Purkinje cell (primary cell): ENCODE measurements at places on chromosomes 4 and X. TPM values are rescaled to one million over a fixed set of nuclear protein-coding genes. Genes with fewer than 3 reads are reported as not detected.

Gene UGT2A1
- not detected in 2 replicates for polyA plus RNA-seq

Gene PRRG3
- 1.3 and 7.6 TPM in 2 replicates for polyA plus RNA-seq

Gene DGKK
- polyA plus RNA-seq: not detected in 2 replicates

Gene SLC10A4
- 1.8 TPM in 1 of 2 replicates, not detected in the other for polyA plus RNA-seq

Gene RRH
- 0.38 and 0.89 TPM in 2 replicates for polyA plus RNA-seq
